ENCODE measurements at places on chromosomes 7 and 10.
A peak's percentile ranks its signal among the peaks of the same experiment; 100 is the strongest.

- DNase-seq = peak; percentile 58
Observed at GRCh38 chr7:82810558-82811259, 352.0 kb downstream of the PCLO start.

DNA sequence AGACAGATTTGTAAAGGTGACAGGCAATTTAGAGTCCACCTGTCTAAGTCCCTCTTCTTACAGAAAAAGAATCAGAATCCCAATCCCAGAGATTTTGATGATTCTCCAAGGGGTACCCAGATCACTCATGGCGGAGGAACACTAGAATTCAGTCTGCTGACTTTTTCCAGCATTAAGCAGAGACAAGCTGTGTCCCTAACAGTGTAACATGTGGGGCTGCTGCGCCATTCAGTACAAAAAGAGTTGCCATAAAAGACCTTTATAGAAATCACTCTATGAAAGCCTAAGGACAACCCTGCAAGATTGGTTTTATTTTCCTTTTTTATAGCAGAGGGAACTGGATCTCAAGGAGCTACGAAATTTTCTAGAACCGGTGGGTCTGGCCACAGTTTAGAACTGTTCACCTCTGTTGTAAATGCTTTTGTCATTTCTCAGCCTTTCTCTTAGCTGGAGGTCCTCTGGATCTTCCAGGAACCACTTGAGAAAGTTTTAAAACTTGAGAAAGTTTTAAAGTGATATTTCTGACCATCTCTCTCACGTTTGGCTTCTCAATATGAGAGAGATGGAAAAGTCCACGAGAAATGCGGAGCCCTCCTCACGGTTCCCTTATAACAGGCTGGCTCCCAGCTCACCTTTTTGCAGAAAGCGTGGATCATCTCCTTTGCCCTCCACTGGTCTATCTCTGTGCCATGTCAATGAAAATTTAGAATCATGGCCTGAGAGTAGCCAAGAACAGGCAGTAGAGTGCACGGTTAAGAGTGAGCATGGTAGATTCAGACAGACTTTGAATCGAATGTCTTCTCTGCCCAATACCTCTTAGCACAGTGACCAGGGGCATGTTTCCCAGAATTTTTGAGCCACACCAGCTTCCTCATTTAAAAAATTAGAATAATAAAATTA is 826 bp downstream of the GIMAP7 start:
- no peak for DNase-seq

GRCh38 chr7:138324941-138325340 is 135.1 kb upstream of the TRIM24 start:
- no peak for DNase-seq

- DNase-seq = no peak
Observed at GRCh38 chr10:130263289-130263688, 127.1 kb downstream of the GLRX3 start.

DNA sequence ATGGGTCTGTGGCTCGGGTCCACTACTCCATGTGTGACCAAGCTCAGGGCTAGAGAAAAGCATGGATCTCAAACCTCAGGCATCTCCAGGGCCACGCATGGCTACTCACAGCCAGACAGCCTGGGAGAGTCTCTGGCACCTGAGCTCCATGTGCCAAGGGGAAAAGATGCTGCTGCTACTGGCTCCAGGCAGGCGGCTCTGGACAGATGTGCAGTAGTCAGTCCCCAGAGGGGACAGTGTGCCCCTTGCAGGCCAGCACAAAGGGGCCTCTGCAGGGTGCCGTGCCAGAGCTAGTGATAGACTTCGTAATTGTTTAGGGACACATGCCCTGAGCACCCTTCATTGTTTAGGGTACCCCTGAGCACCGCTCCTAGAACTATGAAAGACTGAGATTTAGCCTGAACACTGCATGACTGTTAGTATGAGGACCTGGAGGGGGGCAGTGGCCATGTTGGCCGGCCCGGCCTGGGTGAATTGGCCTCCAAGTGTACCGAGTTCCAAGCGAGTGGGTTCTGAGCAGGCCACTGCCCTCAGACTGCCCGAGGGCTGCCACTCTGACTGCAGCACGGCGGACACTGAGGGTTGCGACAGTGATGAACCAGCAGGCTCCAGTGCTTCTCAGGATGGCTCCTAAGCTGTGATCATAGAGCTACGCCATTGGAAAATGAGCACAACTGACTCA is 80.7 kb downstream of the TCERG1L start:
- DNase-seq = no peak
